Panc1 (cell line): ENCODE measurements at places on chromosomes 11 and 22.

GRCh38 chr11:101224221-101224620 is 94.6 kb upstream of the PGR start:
- no peak for DNase-seq

DNA sequence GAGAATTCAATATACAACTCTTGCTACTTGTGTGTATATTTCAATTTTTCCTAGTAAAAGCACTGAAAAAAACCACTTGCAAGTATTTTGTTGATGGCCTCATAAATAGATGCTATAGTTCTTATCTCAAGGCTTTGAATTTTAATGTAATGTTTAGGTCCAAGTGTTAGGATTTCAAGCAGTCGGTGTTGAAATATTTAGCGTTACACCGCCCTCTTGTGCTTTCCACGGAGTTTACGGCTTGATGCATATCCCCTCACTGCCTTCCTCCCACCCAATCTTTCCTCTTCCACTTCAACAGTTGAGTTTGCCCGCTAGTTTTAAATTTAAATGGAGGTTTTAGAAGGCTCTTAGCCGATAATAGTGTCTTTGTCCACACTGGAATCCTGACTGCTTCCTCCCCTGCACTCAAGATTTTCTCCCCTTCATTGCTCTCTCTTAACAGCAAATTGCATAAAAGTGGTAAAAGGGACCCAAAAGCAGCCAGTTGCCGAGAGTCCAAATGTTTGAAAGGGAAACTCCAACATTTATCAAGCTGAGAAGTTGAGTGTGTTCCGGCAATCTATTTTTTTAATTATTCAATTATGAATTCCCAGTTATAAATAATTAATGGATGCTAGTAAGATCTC is 25.9 kb upstream of the HTATIP2 start:
- DNase-seq = no peak

GRCh38 chr11:64150051-64150450 is 15.9 kb downstream of the MACROD1 start:
- no peak for DNase-seq

GRCh38 chr11:26204101-26204500 is 127.8 kb upstream of the ANO3 start:
- DNase-seq = no peak

- DNase-seq = no peak
These were observed 52.6 kb downstream of the ABTB2 start for GRCh38 chr11:34305193-34305592.

DNA sequence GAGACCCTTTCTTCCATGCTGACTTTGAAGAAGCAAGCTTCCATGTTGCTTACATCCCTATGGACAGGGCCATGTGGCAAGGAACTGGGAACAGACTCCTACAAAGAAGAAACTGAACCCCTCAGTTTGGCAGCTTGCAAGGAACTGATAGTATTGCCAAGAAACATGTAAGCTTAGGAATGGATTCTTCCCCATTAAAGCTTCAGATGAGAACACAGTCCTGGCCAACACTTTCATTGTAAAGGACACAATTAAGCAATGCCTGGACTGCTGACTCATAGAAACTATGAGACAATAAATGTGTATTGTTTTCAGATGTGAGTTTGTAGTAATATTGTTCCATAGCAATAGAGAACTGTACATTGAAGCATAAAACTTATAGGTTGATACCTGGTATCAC is 82.4 kb downstream of the AASDHPPT start:
- no peak for DNase-seq
